ENCODE measurements at places on chromosomes 1 and 21.

DNA sequence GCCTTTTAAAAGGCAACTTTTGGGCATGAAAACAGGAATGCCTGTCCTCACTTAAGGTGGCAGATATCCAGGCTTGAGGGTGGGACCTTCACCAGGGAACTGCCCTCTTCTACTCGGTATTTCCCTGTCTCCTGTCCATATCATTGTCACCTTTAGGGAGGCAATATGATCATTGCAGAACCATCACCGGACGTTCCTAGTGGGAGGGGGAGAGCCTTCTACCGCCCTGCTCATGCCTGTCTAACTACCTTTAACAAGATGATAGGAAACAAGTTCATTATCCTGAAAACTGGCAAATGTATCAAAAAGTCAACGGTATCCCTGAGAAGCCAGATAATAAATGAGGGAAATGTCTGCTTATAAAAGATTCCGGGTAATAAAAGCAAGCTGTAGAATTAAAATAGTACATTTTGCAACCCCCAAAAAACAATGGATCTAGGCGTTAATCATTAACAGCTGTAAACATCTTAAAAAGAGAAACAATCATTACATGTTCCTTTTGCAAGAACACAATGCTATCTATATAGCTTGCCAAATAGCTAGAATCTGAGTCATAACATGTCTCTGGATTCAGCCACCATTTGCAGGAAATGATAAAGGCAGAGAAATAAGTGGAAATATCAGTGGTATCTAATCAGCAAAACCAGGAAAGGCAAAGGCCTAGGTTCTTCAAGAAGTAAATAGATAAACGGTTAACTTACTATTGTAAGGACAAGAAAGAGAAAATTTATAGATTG is 852.9 kb upstream of the ADGRL4 start:
- peak; percentile 73 for DNase-seq

DNA sequence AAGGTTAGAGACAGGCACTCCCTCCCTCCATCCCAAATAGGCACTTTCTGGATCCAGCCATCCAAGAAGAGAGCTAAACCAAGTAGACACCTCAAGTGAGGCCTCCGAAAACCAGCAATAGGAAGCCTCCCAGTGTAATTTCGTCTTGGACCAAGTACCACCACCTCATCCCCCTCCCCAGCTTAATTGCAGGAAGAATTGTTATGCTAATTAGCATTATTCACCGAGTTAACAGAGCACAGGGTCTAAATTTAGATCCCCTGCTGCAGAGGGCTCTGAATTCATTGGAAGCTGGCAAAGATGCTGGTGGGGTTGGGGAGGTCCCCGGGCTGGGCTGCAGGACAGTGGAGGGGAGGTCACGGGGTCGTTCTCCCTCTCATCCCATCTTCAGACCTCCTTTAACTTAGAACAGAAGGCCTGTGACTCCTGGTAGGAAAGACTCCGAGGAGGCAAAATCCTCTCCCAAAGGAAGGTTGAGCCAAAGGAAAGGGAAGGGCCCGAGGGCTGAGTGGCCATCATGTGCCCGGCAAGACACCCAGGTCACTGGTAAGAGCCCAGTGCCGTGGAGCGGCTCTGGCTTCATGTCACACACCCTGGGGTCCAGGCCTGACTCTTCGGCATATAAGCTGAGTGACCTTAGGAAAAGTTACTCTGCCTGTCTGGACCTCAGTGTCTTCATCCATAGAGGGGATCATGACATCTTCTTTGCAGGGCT is 209.2 kb upstream of the GRIK3 start:
- no peak for DNase-seq

GRCh38 chr1:20319456-20320220 is 29.0 kb downstream of the VWA5B1 start:
- no peak for DNase-seq

- no peak for DNase-seq
These were observed 689 bp upstream of the ZNF644 start for GRCh38 chr1:91022518-91022929.

DNA sequence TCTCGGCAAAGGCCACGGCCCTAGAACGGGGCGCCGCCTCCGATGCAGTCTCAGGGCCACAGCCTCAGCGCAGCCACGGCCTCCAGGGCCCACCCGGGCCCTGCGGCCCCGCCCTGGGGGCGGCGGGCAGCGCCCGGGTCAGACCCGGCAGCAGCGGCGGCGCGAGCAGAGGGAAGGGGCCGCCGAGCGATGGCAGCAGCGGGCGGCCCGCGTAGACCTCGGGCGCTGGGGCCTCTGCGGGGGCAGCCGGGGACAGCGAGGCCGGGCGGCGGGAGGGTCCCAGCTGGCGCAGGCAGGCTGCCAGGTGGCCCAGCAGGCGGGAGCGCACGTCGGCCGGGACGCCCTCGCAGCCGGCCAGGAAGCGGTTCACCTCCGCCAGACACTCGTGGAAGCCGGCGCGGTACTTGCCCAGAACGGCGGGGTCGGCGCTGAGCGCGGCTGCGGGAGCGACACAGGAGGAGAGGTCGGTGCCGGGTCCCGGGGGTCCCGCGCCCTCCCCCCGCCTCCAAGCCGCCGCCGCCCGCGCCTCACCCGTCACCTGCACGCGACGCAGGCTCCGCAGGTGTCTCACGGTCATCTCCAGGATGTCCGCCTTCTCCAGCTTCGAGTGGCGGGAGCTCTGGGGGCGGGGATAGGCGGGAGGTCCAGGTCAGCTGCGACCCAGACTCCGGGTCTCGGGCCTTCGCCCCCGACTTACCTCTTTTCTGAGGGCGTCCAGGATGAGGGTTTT is 737 bp downstream of the HES4 start:
- DNase-seq, result peak; percentile 34

DNA sequence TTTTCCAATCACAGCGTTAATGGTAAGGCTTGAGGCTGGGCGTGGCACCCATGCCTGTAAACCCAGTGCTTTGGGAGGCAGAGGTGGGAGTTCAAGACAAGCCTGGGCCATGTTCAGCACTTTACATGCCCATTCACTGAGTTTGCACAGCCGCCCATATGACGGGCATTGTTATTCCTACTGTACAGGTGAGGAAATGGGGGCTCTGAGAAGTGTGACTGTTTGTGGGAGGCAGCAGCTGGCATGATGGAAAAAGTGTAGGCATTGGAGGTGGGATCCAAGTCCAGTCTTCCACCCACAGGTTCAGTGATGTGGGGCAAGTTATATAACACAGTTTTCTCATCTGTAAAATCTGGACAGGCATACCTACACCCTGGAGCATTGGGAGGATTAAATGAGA is 445.9 kb downstream of the KIF26B start:
- no peak for DNase-seq

- no peak for DNase-seq
These were observed 111.3 kb upstream of the SLC44A3 start for GRCh38 chr1:94708811-94709210.

GRCh38 chr1:2115008-2115641 is 64.9 kb downstream of the PRKCZ start:
- no peak for DNase-seq

- DNase-seq, result peak; percentile 28
These were observed 93.8 kb upstream of the PLPPR4 start for GRCh38 chr1:99170516-99170915.

DNA sequence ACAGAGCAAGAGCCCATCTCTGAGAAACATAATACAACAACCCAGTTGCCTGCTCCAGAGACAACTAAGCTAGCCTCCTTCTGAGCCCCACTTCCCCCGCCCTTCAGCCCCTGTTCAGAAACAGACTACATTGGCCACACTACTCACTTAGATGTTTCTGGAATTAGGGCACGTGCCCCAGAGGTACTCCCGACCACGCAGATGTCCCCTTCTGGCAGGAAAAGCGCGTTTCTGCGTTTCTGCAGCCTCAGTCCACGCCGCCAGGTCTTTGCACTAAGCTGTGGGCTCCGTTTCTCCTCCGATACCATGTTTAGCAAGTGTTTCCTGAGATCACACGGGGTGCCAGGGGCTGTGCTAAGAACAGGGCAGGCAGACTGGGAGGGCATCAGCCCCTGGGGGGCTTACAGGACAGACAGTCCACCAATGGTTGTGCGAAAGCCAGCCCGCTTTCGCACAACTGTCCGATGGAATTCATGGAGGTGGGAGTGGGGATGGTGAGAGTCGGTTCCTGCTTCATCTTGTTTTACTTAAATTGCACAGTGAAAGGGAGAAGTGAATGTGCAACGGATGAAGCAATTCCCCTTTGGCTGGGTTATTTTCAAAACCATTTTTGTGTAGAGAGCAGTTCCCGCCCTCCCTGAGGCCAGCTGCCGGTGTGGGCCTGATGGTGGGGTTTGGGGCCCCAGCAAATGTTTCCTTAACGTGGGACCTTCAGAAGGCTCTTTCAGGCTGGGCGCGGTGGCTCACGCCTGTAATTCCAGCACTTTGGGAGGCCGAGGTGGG is 2.7 kb downstream of the PIK3CD start:
- DNase-seq, result no peak

- DNase-seq, result peak; percentile 37
These were observed 29.6 kb downstream of the SLC1A7 start for GRCh38 chr1:53112861-53113260.

DNA sequence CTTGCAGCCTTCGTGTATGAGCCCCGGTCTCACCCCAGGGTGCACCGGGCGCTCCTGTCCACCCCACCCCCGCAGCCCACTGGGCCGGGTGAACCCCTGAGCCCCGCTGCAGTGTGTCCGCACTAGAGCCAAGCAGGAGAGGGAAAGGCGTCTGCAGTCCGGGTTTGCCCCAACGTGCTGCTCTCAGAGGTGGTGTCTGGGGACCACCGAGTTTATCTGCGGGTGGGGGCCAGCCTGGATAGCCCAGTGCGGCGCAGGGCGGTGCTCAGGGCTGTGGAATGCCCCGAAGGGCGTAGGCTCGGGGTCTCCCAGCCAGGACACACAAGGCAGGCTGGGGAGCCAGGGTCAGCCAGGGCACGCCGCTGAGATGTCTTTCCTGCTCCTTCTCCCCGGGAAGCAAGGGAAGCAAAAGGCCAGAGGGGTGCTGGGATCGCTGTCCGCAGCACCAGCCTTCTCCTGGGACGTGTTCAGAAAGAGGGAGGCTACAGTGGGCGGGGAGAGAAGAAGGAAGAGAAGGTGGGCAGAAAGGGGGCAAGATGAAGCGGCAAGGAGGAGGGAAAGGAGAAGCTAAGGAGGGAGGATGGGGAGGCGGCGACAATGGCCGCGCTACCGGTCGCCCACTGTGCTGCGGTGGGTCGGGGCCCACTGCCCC is 56.6 kb downstream of the MAB21L3 start:
- DNase-seq, result peak; percentile 38

- DNase-seq, result peak; percentile 64
These were observed 10.6 kb upstream of the COL6A1 start for GRCh38 chr21:45970674-45971615.

GRCh38 chr21:26852423-26852822 is 7.2 kb upstream of the ADAMTS1 start:
- no peak for DNase-seq

DNA sequence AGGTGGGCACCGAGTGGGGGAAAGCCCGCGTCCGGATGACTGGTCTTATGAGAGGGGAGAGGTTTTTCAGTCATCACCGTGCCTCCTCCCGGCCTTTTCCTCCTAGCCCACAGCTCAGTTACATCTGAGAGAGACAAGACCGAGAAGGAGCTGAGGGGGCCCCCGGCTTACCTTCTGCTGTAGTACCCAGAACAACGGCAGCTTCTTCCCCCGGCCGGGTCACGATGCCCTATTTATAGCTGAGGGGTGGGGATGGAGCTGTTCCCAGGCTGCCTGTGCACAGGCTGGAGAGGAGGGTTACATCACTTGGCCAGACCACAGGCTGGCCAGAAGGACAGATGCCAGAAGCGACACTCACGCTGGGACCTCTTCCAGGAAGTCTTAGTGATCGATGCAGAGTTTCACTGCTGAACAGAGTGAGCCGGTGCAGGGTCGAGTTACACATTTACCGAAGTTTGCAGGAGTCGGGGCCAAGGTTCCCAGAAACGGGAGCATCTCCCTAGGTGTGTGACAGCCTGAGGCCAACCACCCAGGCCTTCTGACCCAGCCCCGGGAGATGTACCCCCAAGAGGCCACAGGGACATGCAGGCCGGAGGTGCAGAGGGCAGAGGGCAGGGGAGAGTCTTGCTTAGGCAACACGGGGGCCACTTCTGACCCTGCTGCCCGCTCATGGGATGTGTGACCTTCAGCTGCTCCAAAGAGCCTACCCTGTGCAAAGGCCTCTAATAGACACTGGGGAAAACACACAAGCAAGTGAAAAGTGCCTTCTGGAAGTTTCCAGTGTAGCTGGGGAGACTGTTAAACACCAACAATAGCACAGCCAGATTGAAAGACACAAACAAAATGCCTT is at the start of gene AGT:
TSS of gene AGT (minus strand) at position 208 of the 850 bp plus-strand sequence. CDS start 3,299 bp downstream, outside the sequence.
- peak; percentile 72 for DNase-seq

DNA sequence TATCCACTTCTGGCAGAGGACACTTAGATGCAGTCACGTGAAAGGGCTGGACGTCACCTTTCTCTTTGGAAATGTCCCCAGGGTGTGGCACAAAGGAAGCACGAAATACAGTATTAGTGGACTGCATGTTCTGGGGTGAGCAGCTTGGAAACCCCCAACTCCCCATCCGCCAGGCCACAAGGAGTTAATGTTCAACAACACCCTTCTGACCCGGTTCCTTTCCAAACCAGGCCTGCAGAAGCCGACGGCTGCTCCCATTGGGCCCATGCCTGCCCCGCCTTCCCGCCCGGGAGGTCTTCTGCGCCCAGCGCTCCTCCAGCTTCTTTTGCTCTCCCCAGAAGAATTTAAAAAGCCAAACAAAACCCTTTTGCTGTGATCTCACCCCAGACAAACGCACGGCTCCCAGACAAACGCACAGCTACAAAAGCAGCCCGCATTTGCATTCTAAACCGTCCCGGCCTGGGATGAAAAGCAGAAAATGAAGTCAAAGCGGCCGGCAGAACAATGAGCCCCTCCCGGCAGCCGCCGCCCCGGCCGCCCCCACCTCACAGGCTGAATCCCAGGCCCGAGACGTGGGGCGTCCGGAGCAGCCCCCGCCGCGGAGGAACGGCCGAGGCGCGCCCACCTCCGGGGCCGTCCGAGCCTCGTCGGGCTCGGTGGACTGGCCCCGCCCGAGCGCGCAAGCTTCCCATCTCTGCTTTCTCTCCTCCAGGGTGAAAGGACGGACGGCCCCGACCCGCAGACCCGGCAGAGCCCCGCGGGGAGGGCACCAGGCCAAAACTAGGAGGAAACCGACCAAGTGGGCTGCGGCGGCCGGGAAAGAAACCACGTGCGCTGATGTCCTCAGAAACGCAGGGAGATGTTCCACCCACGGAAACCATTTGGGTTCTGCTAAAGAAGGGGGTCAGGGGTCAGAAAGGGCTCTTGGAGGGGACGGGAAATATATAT is 101.9 kb downstream of the PLPP3 start:
- DNase-seq, result peak; percentile 73

DNA sequence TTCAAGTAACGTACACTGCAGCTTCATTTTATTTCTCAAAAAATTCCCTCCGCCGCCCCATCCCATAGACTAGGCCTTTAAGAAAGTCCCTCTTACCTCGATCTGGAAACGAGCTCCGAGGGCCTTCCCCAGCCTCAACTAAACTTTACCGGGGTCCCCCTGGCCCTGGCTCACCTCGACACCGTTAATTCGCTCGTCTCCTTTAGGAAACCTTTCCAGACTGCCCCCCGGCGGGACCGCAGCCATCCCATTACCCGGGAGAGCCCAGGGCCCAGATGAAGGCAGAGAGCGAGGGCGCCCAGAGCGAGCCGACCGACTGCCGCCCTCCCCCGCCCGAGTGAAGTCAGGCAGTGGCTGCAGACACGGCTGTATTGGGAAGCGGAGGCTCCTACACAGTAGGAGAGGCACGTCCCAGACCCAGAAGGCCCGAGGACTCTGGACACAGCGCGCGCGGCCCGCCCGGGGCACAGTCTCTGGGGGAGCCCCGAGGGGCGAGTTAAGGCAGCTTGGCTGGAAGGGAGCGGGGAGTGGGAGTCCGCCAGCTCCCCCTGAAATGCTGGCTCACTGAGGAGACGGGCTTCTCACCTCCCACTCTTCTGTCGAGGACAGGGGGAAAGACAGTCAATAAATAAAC is 14.6 kb downstream of the SEMA6C start:
- DNase-seq, result peak; percentile 11
